ENCODE measurements at places on chromosomes 5 and 9.

GRCh38 chr5:108763222-108763916 is 15.7 kb downstream of the FER start:
- no peak for DNase-seq

DNA sequence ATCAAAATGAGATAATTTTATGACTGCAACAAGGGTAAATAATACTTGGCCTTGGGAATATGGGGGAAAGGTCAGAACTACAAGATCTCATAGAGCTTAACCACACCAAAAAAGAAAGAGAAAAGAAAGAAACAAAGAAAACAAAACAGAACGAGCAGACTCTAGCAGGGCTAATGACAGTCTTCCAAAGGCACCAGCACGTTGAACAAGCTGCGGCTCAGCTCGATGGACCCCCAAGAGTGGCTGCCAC is 689 bp downstream of the AK3 start:
- DNase-seq: no peak

- DNase-seq: no peak
Observed at GRCh38 chr5:2094616-2094995, 211.9 kb upstream of the IRX4 start.

- no peak for DNase-seq
Observed at GRCh38 chr9:85534340-85534739, 207.4 kb downstream of the AGTPBP1 start.

DNA sequence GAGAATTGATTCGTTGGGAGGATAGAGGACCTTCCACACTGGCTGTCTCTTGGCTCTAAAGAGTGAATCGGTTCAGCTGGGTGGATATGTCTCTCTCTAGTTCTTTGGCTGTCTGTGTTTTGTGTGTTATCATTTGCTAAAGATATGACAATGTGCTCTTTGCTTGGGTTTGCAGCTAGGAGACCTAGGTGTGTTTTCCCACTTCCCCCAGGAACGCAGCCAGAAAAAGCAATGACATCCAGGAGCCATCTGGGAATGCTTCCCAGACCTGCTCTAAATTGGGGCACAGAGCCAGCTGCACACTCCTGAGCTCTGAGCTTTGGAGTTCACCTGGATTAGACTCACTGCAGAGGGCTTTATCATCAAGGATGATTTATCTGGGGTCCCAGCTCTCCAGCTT is 12.8 kb upstream of the PDZD2 start:
- no peak for DNase-seq

DNA sequence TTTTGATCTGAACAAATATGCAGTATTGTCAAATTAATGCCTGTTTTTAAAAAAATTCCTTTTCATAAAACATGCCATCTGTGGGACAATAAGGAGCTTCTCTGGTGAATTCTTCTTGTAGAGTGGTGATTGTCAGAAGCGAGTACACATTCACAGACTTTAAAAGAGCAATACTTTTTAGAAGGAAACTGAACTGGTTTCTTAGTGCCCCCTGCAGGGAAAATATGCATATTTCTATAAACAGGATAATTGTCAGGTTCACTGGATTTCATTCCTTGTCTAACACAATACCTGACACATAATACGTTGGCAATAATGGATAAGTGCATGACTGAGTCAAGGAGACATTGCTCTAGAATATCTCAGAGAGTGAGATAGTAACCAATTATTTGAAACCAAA is 133.7 kb downstream of the KIF4B start:
- DNase-seq: no peak

All from nucleus accumbens (tissue), 56 donors.